Ureter (tissue), 1 donor: ENCODE measurements at places on chromosomes 1 and 21. TPM values are rescaled to one million over a fixed set of nuclear protein-coding genes. Genes with fewer than 3 reads are reported as not detected.

The COA6 gene
- 18.2 TPM for total RNA-seq

The FALEC gene
- not detected for total RNA-seq

The ABCA4 gene
- total RNA-seq = 1.8 TPM

The HHIPL2 gene
- total RNA-seq = 0.62 TPM

The OR6N1 gene
- total RNA-seq = not detected

The CR1L gene
- total RNA-seq = not detected

The TSSK3 gene
- 4.2 TPM for total RNA-seq

The THEM5 gene
- total RNA-seq = not detected

- no peak for DNase-seq
These were observed 14.7 kb upstream of the SLC19A1 start for GRCh38 chr21:45556645-45557615.

DNA sequence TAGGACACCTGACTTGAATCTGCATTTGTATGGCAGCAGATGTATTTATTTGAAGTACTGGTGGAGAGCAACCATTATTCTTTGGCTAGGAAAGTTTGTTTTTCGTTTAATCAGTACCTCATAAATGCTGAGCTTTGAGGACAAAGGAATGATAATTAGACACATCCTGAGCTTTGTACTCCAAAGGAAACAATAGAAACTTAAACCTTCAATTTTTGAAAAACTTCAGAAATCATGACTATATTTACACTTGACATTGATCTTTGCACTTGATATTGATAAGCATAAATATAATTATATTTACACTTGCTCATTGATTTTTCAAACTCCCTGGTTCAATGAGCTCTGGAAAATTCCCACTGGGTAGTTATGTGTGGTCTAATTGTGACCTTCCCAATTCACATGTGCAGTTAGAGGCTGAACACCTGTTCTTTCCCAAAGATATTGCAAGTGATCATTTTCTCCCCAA, 10.7 kb downstream of the PATJ start:
- DNase-seq = no peak

GRCh38 chr1:41626146-41626545, 141.7 kb upstream of the EDN2 start:
- peak; percentile 39 for DNase-seq

DNA sequence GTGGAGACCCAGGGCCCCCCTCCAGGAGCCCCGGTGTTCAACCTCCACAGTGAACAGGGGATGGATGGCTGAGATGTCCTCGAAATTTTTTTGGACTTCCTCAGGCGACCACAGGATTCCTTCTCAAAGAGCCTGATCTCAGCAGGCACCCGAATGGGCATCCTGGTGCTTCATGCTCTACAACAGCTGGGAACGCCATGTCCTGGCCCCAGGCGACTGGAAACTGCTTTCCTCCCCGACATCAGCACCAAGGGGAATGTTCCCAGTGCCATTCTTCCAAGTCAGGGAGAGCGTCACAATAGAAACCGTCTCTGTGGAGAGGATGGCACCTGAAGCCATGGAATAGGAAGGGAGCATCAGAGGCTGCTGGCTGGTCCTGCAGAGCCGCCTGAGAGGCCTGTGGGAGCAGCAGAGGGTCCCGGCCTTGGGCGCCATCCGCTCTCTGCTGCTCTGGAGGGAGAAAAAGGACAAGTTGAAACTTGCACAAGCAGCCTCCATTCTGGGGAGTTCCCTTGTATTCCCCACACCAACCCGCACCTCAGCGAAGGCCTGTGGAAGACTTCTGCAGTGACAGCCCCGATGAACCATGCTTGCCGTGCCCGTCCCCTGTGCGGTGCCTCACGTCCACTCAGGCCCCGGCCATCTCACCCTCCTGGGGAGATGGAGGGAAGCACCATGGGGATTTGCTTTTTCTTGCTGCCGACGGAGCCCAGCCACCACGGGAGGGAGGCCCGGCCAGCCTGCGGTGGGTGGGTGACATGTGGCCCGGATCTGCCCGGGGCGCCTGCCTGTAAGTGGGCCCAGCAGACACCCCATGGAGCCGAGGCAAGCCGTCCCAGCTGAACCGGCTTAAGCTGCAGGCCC, 2.3 kb upstream of the ADARB1 start:
- DNase-seq = no peak

DNA sequence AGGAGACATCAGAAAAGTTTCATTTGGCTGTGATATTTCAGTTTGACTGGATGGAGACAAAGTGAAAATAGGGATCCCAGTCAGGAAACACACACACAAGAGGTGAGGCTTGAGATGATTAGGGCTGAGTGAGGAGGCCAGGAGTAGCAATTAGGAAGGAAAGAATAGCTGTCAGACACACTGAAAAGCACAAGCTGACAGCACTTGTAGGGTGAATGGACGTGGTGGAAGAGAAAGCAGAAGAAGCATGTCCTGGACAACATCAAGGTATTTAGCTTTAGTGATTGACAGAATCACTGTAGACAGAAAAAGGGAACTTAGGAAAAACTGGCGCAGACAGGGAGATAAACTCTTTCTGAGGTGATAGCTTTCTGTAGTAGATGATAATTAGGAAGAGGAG, 347.7 kb downstream of the TGFB2 start:
- DNase-seq = no peak

- no peak for DNase-seq
These were observed 243.1 kb downstream of the CACNA1E start for GRCh38 chr1:181726320-181727012.

- DNase-seq = no peak
These were observed 10.5 kb downstream of the CASZ1 start for GRCh38 chr1:10785728-10786638.

DNA sequence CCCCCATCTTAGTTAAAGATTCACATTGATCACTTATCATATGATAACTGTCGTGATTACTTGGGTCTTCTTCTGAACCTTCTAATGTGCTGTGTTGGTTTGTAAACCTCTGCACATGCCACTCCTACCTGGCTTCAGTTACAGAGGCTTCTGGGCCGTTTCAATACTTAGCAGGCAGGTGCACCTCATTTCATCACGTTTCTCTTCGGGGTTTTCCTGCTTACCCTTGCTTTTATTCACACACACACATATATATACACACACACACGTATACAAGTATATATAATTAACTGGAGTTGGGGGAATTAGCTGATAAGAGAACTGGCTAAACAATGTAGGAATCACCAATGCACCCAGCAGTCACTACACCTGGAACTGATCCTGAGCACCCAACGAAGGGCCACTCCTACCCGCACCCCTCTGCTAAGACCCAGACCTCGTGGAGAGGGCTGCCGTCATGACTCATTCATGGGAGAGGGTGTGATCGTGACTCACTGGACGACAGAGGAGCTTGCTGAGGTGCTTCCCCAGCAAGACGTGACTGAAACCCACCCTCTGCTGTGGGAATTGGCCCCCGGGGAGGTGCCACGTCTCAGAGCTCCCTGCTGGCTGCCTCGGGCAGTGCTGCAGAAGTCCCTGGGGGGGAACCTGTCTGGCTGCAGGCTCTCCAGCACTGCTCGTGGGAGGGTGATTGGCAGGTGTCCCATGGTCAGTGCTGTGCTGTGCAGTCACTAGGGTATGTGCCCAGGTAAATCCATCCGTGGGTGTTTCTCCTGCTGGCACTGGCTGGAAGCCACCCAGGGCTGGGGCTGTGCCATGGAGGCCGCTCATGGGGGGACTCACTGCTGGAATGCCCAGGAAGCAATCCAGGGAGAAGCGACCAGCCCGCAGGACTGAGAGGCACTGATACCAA, 166.6 kb downstream of the DYRK1A start:
- no peak for DNase-seq

- DNase-seq = no peak
These were observed 115.0 kb downstream of the SYF2 start for GRCh38 chr1:25117233-25117823.

GRCh38 chr1:205144751-205145150, 23.0 kb upstream of the RBBP5 start:
- DNase-seq = no peak

- no peak for DNase-seq
These were observed 774.1 kb upstream of the B3GALT2 start for GRCh38 chr1:193960499-193960898.
